Thoracic aorta (tissue), 2 donors: ENCODE measurements at places on chromosomes 4 and X. TPM values are rescaled to one million over a fixed set of nuclear protein-coding genes. Genes with fewer than 3 reads are reported as not detected.
A peak's percentile ranks its signal among the peaks of the same experiment; 100 is the strongest.

DNA sequence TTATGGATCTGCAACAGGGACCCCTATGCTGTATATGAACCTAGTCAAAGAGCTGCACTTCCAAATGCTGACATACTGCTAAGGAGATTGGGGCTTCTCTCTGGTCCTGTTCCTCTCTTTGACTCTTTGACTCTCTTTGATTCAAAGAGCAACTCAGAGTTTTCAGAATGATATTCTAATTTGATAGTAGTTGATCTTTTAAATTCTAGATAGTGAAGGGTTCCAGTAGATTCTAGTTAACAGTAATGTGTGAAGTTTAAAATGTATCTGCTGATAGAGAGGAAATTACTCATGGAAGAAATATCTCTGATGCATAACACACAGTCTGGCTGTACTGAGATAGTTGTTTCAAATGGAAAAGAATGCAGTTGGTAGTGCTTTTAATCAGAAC is 239.1 kb downstream of the RASL11B start:
- H3K27me3 ChIP-seq: no peaks in the 10 kb centered on the region
- H3K4me3 ChIP-seq: no peak overlapping the region
- no peak overlapping the region for H3K27ac ChIP-seq
- peaks cover 19% of the 10 kb centered on the region for H3K4me1 ChIP-seq
- DNase-seq: no peak
- no peaks in the 10 kb centered on the region for H3K36me3 ChIP-seq

The CXorf49 gene
- total RNA-seq: not detected

DNA sequence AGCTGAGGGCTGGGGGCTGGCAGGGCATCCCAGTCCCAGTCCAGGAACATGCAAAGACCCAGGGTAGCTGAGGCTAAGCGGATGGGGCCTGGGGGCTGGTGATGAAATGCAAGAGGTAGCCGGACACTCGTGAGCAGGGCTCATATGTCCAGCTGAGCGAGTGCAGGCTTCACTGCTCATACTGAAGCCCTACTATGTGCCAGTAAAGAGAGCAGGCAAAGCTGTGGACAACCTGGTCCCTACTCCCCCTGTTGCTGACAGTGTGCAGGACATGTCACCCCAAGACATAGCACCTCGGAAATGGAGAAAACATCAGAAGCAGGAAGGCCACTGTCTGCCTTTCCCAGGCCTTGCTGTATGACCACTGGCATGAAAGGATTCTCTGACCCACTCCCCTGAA is 122.4 kb upstream of the STX18 start:
- H3K27me3 ChIP-seq: no peaks in the 10 kb centered on the region
- no peak overlapping the region for H3K4me3 ChIP-seq
- no peak overlapping the region for H3K27ac ChIP-seq

The FNIP2 gene
- 121 TPM for total RNA-seq

DNA sequence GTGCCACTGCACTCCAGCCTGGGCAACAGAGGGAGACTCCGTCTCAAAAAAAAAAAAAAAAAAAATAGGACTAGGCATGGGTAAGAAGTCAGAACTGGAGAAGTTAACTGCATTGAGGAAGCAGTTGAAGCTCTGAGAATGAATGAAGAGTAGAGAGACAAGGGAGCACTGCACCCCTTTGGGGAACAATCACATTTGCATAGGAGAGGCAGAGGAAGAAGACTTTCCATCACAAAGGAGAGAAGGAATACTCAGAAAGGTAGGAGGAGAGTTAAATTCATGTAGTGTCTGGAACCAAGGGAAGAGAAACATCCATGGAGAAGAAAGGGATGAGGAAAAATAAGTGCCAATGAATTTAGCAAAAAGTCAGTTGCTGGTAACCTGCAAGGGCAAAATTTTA is 72.4 kb downstream of the GPC3 start:
- H3K27me3 ChIP-seq: no peaks in the 10 kb centered on the region
- DNase-seq: no peak
- H3K36me3 ChIP-seq: no peaks in the 10 kb centered on the region
- no peak overlapping the region for H3K27ac ChIP-seq

GRCh38 chr4:4267981-4268380 is 20.0 kb upstream of the TMEM128 start:
- H3K36me3 ChIP-seq: no peaks in the 10 kb centered on the region
- H3K27me3 ChIP-seq: no peaks in the 10 kb centered on the region
- no peak overlapping the region for H3K27ac ChIP-seq
- H3K4me3 ChIP-seq: no peak overlapping the region

- DNase-seq: no peak
- no peaks in the 10 kb centered on the region for H3K36me3 ChIP-seq
- H3K27me3 ChIP-seq: no peaks in the 10 kb centered on the region
- no peaks in the 10 kb centered on the region for H3K4me1 ChIP-seq
- H3K4me3 ChIP-seq: peak overlapping the region; percentile 67
- H3K27ac ChIP-seq: peak overlapping the region; percentile 8
These were observed 190.1 kb upstream of the GNPDA2 start for GRCh38 chr4:44916411-44916810.
